ENCODE measurements at places on chromosomes 12 and 14.

DNA sequence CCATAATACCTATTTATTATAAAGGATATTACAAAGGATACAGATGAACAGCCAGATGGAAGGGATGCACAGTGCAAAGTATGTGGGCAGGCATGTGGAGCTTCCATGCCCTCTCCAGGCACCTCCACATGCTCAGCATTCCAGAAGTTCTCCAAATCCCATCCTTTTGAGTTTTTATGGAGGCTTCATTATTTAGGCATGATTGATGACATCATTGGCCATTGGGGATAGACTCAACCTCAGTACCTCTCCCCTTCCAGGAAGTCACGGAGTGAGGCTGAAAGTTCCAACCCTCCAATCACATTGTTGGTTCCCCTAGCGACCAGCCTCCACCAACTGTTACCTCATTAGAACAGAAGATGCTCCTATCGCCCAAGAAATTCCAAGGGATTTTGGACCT, 156.4 kb downstream of the ATP23 start:
- DNase-seq, result no peak

GRCh38 chr12:103964805-103965204, 867 bp upstream of the TDG start:
- no peak for DNase-seq

GRCh38 chr14:99718811-99719192, 34.7 kb downstream of the CYP46A1 start:
- no peak for DNase-seq

GRCh38 chr12:93829016-93829415, 151.8 kb downstream of the CRADD start:
- no peak for DNase-seq

GRCh38 chr12:3491938-3492792, 1.2 kb downstream of the PRMT8 start:
- DNase-seq, result no peak

DNA sequence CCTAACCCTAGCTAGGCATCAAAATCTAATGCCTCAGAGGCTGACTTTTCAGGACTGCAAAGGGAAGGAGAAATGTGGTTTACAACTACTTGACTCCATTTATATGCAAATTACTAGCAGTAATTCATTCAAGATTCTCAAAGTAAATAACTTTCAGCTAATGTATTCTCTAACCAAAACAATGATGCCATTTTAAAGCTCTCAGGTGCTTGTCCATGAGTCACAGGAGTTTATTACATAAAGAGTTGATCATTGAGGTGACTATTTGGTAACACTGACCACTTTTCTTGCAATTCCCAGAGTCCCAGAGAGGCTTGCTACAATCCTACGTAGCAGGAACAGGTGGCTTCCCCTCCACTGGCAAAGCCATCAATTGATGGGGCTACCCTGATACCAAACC, 109.0 kb upstream of the SLC35F4 start:
- no peak for DNase-seq

DNA sequence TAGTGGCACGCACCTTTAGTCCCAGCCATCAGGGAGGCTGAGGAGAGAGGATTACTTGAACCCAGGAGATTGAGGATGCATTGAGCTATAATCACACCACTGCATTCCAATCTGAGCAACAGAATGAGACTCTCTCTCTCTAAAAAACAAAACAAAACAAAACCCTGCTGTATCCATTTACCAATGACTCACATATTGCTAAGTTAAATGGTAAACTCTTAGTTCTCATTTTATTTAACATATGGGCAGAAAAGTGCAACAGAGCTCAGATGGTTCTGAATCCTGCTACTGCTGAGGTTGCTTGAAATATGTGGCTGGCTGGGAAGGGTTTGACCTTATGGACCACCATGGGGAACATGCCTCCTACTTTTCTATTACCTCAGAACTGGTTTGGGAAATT, 33.7 kb upstream of the CCNT1 start:
- no peak for DNase-seq

DNA sequence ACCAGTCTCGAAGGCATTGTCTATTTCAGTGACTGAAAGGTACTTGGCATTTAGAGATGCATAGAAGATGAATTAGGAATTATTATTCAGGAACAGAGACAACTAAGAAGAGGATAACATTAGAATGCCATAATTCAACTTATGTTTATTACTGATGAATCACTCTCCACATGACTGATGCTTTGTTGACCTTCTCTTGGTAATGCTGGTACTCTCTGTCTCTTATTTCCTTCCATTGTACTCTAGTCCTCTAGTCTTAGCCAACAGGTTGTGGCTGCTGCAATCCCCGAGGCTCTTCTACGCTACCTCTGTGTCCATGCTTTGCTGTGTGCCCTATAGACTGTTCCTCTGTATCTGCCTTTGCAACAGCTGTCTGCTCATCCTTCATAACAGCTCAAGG, 652.9 kb downstream of the NRXN3 start:
- DNase-seq, result no peak

DNA sequence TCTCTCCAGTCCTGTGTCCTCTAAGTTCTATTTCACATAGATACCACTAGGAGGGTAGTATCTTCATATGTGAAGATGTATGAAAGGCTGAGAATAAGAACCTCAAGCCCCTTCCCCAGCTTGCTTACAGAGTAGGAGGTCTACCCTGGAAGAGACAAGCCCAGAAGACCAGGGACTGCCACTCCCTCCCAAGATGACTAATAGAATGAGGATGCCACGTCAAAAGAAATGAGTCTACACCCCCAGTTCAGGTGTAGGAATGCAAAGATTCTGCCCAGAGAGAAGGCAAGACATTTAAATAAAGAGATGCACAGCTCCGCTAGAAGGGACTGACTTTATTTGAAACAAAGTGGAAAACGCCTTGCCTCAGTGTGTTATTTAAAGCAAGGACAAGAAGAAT, 1006.0 kb upstream of the USP15 start:
- DNase-seq, result no peak

- no peak for DNase-seq
Observed at GRCh38 chr12:124482901-124483799, 84.3 kb downstream of the NCOR2 start.

DNA sequence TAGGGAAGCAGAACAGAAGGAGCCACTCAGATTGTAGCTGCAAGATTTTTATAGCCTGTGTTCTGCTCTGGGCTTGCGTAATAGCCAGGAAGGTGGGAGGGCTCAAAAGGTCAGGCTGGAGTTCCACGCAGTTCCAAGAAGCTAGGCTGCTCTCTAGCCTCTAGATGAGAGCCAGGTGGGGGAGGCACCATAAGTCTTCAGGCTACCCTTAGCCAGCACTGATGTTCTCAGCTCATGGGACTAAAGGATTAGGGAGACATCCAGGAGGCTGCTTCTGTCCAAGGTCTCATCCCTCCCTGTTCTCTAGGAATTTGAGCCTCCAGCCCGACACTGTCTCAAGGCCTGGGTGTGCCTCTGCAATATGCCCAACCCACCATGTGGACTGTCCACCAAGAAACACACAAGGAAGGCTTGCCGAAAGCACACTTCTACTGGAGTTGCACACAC, 1.7 kb downstream of the LMBR1L start:
- DNase-seq, result no peak

DNA sequence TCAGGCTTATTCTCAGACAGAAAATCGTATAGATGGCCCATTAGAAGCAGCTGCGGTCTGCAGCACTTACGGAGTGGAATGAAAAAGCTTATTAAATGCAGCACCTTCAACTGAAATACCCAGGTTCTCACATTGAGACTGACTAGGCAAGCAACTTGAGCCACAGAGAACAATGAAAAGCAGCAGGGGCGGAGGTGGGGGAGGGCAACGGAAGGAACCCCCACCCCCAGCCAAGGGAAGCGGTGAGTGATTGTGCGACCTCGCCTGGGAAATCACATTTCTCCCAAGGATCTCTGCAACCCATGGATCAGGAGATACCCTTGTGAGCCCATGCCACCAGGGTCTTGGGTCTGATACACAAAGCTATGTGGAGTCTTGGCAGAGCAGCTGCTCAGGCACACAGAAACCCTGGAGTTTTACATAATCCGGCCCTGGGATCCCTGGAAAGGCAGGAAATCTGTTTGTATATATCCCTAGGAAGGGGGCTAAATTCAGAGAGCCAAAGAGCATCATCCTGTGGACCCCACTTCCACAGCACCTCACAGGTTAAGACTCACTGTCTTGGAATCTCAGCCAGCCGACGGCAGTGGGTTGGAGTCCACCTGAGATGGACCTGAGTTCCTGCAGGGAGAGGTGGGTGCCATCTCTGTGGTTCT, 38.1 kb downstream of the PZP start:
- no peak for DNase-seq

- no peak for DNase-seq
Observed at GRCh38 chr14:44372807-44373489, 134.1 kb downstream of the FSCB start.

- DNase-seq, result no peak
Observed at GRCh38 chr12:7015555-7016370, 2.5 kb downstream of the LPCAT3 start.

GRCh38 chr12:14959463-14959862, 1.9 kb downstream of the ARHGDIB start:
- DNase-seq, result no peak

GRCh38 chr14:69750495-69750894, 16.4 kb upstream of the SRSF5 start:
- DNase-seq, result no peak

GRCh38 chr12:121060149-121061001, 21.3 kb upstream of the OASL start:
- no peak for DNase-seq

DNA sequence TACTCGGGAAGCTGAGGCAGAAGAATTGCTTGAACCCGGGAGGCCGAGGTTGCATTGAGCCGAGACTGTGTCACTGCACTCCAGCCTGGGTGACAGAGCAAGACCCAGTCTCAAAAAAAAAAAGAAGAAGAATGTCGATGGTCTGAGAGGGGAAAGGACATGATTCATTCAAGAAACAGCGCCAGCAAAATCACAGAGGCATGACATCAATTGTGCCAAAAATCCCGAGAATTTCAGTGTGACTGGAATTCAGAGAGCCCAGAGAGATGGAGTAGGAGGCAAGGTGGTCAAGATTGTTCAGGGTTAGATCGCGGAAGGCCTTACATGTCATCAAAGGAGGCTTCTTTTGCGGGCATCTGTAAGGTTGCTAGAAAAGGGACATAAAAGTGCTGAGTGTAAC, 483.3 kb downstream of the VRK1 start:
- no peak for DNase-seq

DNA sequence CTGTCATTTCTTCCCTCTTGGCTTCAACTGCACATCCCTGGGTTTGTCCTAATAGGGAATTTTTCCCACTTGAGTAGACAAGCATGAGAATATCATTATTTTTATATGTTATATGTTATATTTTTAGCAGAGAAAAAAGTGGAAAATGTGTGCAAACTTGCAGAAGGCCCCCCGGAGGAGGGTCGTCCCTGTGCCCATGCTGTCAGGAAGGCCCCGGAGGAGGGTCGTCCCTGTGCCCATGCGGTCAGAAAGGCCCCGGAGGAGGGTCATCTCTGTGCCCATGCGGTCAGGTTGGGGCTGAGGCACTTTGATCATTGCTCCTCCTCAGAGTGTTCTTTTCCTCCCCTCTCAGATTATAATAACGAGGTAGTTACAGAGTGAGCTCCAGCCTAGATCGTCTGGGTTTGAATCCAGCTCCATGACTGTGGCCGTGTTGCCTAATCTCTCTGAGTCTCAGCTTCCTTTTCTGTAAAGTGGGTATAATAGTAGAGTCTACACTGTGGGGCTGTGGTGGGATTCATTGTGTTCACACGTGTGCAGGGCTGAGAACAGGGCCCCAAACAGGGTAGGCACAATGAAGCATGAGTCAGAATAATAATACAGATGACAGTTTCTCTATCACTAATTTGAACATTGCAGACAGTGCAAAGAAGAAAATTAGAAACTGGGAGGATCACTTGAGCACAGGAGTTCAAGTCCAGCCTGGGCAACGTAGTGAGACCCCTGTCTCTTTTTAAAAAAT, 33.4 kb downstream of the ELK3 start:
- no peak for DNase-seq

DNA sequence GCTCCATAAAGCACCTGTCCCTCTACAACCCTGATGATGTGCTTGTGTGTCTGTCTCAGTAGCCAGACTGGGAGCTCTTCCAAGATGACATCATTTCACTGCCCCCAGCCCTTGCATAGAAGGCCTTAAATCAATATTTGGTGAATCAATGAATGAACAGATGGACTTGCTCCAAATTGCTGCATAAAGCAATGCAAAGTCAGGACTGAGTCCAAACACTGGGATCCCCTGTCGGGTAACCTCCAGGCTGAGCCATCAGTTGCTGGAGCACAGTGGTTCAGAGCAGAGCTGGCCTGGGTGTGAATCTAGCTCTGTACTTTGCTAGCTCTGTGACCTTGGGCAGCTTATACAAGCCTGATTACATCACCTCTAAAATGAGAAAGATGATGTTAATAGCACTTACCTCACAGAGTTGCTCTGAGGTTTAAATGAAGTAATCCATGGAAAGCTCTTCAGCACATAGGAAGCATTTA, 120.3 kb upstream of the VASH1 start:
- peak; percentile 50 for DNase-seq

GRCh38 chr12:107309020-107309419, 215.7 kb upstream of the CRY1 start:
- DNase-seq, result no peak

DNA sequence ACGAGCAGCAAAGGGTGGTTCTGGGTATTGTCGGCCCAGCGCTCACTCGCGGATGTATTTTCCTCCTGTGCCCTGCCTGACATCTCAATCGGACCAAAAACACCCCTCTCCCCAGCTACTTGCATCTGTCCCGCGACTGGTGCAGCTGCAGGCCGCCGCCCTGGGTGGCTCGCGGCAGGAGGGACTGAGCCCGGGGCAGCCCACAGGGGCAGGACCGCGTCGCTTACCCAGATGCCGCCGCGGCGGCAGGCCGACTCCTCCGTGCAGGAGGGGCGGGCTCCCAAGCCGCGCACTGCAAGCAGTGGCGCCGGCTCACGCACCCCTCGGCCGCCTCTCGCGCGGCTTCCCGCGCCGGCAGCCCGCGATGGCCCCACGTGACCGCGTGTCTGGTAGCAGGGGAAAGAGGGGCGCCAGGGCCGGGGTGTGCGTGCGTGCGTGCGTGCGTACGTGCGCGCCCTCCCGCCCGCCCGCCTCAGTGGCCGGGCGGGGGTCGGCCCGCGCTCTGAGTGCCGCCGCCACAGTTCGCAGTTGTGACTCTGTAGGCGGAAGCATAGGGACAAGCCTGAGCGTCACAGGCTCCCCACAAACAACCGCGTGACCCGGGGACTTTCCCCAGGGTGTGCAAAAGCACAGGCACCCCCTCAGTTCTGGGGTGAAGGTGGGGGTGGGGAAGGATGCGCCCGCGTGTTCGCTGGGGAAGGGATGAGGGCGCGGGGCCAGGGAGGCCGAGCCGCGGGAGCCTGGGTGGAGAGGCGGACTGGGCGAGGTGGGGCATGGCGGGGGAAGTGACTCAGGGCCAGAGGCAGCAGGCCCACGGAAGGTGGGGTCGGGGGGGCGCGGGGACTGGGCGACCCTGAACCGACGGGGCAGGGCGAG, at the start of gene ZBTB25:
ZBTB25 (minus strand) TSS at position 405 of the 876 bp plus-strand sequence. CDS start 13,305 bp downstream, outside the sequence.
- DNase-seq, result peak; percentile 74

GRCh38 chr12:131912518-131913274, 16.4 kb upstream of the PUS1 start:
- DNase-seq, result no peak

DNA sequence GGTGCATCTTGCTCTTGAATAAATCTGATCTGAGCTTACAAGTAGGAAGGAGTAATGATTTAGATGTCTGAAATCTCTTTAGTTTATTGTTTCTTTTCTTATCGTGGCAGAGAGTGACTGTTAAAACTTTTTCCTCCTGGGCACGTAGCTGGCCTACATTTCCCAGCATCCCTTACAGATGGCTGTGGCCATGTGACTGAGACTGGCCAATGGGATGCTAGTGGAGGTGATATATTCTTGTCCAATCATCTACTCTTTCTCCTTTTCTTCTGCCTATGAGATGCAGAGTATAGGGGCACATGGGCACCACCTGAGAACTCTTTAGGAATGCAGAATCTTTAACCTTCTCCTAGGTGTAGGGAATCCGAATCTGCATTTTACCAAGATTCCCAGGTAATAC, 237.3 kb downstream of the RGS6 start:
- DNase-seq, result no peak
